Kidney (tissue), 22 donors: ENCODE measurements at places on chromosomes 16 and 17.

- DNase-seq: peak; percentile 48
Measured at GRCh38 chr17:82424001-82424862, 5.8 kb upstream of the OGFOD3 start.

DNA sequence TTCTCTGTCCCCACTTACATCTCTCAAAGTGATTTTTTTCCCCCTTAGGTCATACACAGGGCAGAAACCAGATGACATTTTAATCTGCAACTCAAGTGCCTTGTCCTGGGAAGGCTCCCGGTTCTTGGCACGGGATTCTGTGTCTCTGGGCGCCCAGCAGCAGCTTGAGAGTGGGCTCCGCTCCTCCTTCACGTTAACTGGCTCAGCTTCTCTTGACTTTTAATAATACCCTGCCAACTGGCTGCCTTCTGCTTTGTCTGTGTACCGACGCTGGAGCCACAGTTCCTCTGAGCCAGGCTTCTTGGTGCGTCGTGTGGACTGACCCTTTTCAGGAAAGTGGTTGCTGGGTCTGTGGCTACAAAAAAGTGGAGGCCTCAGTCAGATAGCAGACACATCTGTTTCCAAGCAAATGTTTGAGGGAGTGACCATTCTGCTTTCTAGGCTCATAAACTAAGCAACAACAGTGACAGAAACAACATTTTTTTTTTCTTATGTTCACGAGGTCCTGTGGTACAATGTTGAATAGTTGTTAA lies 64.9 kb downstream of the IRF8 start:
- DNase-seq: no peak

- DNase-seq: no peak
Measured at GRCh38 chr17:83127431-83128160, 48.2 kb downstream of the METRNL start.

- DNase-seq: no peak
Measured at GRCh38 chr16:30472328-30472942, at the start of gene ITGAL. ITGAL (plus strand) TSS chr16:30472742; CDS start chr16:30472838, 96 bp downstream.

- peak; percentile 19 for DNase-seq
Measured at GRCh38 chr17:49406421-49407061, 8.1 kb downstream of the PHB1 start.
